ENCODE measurements at places on chromosomes 16 and 17.

GRCh38 chr17:60224064-60224463 is 74.3 kb downstream of the CA4 start:
- no peak for DNase-seq

GRCh38 chr17:73380439-73381106 is 68.8 kb upstream of the CDC42EP4 start:
- no peak for DNase-seq

GRCh38 chr16:75372236-75372856 is 61.0 kb downstream of the CFDP1 start:
- DNase-seq = no peak

DNA sequence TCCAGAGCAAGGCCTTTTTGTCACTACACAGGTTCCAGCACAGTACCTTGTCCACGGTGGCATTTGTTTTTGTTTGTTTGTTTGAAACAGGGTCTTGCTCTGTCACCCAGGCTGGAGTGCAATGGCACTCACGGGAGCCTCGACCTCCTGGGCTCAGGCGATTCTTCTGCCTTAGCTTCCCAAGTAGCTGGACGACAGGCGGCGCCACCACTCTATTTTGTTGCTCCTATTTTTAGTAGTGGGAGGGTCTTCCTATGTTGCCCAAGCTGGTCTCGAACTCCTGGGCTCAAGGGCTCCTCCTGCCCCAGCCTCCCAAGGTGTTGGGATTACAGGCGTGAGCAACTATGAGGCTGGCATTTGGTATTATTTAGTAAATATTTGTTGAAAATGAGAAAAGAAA is 10.3 kb downstream of the MRC2 start:
- no peak for DNase-seq

GRCh38 chr17:83088909-83089308 is 9.5 kb downstream of the METRNL start:
- no peak for DNase-seq

DNA sequence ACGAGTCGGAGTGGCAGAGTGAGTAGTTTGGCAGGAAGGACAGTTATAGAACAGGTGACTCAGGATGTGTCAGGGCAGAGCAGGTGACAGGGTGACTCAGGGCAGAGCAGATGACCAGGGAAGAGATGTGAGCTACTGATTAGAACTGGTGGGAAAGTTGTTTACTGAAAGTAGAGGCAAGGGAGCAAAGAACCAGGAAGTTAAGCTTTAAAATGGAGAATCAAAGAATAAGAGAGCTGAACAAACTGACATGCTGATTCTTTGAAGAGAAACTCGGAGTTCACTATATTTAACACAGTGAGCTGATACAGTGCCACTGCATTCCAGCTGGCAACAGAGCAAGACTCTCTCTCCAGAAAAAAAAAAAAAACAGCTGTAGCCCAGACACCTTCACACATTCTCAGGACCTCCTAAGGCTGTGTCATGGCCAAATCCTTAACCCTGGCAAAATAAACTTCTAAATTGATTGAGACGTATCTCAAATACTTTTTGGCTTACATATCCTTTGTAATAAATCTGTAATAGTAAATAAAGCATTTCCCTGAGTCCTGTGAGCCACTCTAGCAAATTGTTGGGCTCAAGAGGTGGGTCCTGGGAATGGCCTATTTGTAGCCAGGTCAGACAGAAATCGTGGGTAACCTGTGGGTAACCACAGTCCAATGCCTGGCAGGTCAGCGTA is 12.3 kb upstream of the UBE2I start:
- no peak for DNase-seq

DNA sequence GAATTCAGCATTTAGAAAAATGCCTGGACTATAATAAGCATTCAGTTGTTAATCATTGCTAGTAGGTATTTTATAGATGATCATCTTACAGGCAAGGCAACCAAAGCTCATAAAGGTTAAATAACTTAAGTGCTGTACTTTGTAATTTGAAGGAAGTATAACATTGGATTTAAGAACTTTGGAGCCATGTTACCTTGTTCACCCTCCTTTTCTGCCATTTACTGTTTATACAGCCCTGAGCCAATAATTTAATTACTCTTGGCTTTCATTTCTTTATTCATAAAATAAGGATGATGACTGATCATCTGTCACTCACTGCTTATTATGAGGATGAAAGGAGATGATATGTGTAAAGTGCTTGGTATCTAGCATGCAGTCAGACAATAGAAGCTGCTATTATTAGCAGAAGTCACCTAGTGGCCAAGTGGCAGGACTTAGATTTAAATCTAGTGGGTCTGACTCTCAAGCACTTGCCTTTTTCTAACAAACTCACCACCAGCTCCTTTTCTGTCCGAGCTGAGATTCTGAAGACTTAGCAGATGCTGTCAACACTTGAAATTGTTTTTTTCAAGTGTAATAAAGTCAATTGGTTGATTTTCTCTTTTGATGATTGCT is 18.3 kb upstream of the DDX52 start:
- DNase-seq = no peak

- DNase-seq = no peak
Measured at GRCh38 chr17:70047619-70048419, 27.2 kb upstream of the KCNJ16 start.

DNA sequence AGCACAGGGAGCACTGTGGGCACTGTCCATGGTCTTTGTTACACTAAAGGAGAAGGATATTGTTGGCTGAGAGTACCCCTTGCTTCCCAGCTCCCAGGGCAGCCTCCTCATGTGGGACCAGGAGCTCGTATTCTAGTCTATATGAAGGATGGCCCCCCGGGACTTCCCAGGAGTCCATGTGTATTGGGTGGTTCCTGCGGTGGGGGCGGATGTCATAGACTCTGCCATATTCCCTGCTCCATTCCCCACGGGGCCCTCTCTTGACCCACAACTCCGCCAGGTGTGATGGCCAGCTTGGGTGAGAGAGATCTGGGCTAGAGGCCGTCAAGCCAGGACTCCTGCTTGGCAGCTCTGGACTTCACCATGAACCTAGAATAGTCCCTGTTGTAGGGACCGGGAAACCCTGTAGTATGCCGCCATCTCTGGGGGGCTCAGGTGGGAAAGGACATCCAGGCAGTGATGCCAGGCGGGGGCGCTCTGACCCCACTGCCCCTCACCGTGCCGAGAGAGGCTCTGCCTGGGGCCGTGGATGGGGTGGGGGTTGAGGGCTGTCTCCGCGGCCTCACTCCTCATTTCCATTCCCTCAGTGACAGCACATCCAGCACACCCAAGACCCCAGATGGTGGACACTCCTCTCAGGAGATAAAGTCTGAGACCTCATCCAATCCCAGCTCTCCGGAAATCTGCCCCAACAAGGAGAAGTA is 37.8 kb downstream of the OR1D5 start:
- DNase-seq = no peak

DNA sequence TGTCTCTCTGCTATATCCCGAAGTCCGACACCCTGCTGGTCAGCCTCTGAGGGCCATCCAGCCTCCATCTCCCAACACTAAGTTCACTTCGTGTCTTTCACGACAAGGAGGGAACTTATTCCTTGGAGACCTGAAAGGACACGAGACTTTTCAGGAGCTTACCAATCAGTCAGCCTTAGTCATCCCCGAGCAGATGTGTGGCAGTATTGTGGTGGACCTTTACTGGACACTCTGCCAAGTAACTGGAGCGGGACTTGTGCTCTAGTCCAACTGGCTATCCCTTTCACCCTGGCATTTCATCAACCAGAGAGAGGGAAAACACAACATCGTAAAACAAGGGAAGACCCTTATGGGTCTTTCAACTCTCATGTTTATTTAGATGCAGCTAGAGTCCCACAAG is 87.1 kb downstream of the EMP2 start:
- DNase-seq = no peak

DNA sequence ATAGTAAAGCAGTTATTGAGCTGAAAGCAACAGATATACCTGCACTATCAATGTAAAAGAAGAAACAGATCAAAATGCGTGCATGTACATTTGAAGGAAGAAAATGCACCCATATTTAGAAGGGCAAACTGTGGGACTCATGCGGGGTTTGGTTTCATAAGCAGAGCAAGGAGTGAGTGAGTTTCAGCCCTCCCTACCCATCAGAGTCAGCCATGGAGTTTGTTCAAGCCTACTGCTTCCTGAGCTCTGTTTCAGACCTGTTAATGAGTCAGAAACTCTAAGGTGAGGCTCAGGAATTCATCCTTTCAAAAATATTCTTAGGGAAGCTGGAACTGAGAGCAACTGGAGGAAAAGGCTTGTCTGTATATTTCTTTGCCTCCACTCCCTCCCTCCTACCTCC is 446.2 kb downstream of the HS3ST4 start:
- no peak for DNase-seq

GRCh38 chr16:79628501-79628975 is 28.0 kb upstream of the MAF start:
- no peak for DNase-seq

- DNase-seq = no peak
Measured at GRCh38 chr17:41687828-41688640, 651 bp upstream of the EIF1 start.

GRCh38 chr17:27523712-27524111 is 67.5 kb downstream of the KSR1 start:
- no peak for DNase-seq
